ENCODE measurements at places on chromosomes 12 and 14.
A peak's percentile ranks its signal among the peaks of the same experiment; 100 is the strongest.

GRCh38 chr14:21940887-21941856, 267.6 kb upstream of the OR4E1 start:
- DNase-seq: no peak

- no peak for DNase-seq
These were observed 85.4 kb upstream of the PLXNC1 start for GRCh38 chr12:94062796-94063635.

- DNase-seq: no peak
These were observed at the start of gene RNASE1 for GRCh38 chr14:20802341-20803084. Gene RNASE1 (minus strand): TSS chr14:20802844. CDS start chr14:20802068, 776 bp downstream.

GRCh38 chr12:79407671-79408622, 282.8 kb downstream of the PAWR start:
- no peak for DNase-seq

DNA sequence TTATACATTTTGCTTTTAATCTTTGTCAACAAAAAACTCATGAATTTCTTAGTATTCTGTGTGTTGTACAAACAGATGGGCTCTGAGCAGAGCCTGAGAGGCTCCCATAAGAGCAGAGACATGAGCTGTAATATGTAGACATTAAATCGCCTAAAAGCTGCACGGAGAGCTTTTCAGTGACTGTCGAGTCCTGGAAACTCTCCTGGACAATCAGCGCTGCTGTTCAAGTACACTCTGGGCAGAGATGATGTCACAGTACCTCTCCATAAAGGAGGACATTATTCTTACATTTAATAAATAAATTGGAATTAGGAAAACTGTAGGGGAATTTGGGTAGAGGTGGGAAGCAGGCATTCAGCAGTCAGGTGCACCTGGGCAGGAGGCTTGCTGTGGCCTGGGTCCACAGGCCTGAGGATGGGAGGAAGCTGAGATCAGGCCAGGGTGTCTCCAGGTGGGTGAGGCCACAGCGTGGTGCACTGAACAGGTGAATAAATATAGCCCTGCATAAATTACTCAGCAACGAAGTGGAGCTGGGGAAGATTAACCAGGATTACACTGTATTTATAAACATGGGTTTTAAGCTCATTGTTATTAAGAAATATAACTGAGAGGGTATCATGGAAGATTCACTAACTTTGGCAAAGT, 13.3 kb upstream of the TCL1A start:
- peak; percentile 17 for DNase-seq

All from NCI-H1092 (cell line).